GM18507 (cell line): ENCODE measurements at places on chromosomes 7 and 10.
A peak's percentile ranks its signal among the peaks of the same experiment; 100 is the strongest.

DNA sequence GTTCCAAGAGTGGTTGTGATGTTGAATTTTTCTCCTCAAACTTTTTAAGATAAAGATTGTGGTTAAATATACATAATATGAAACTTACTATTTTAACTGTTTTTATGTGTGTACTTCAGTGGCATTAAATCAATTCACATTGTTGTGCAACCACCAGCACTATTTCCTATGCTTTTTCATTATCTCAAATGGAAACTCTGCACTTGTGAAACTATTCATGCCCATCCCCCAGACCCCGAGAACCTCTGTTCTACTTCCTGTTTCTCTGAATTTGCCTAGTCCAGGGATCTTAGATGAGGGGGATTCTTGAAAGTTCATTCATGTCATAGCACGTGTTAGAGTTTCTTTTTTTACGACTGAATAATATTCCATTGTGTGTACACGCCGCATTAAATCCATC, 67.0 kb downstream of the WDR37 start:
- no peak for DNase-seq

- DNase-seq: no peak
Observed at GRCh38 chr10:50437248-50437647, 185.9 kb upstream of the ASAH2 start.

DNA sequence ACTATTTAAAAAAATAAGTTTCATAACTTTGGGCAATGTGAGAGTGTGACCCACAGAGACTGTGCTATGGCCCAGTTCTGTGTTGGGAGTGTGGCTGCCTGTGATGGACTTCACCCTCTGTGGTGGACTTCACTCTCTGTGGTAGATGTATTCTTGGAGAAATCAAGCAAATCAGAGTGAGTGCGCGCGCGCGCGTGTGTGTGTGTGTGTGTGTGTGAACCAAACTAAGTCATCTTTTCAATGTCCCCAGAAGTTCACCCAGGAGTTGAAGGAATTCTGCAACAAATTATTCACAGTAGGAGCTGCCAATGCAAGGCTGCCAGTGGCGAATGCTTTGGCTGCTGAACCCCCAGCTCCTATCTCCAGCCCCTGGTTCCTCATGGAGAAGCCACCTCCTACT, 184.5 kb downstream of the ADAM12 start:
- no peak for DNase-seq

- DNase-seq: no peak
Observed at GRCh38 chr7:108200326-108200725, 70.2 kb upstream of the LAMB4 start.

- no peak for DNase-seq
Observed at GRCh38 chr10:107164992-107165391, 486 bp upstream of the SORCS1 start.

- no peak for DNase-seq
Observed at GRCh38 chr10:29914986-29915785, 144.2 kb downstream of the JCAD start.

DNA sequence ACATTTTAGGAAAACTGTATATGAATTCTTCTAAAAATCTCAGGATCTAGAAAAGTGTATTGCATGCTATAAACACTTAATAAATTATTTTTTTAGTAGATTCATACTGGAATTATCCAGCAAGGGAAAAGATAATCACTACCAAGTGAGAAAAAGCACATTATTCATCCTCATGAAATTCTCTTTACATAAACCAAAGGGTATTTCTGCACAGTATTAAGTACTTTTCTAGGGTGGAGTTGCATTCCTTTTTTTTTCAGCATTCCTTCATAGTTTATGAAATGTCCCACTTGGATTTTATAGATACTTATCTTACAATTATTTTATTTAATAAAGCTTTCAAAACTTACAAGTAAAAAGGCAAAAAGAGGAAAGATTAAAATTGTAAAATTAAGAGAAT, 403.3 kb downstream of the HGF start:
- no peak for DNase-seq

- DNase-seq: no peak
Observed at GRCh38 chr10:59843748-59844147, 62.6 kb downstream of the CCDC6 start.

GRCh38 chr10:35386594-35387174, 50.4 kb downstream of the CCNY start:
- DNase-seq: no peak

DNA sequence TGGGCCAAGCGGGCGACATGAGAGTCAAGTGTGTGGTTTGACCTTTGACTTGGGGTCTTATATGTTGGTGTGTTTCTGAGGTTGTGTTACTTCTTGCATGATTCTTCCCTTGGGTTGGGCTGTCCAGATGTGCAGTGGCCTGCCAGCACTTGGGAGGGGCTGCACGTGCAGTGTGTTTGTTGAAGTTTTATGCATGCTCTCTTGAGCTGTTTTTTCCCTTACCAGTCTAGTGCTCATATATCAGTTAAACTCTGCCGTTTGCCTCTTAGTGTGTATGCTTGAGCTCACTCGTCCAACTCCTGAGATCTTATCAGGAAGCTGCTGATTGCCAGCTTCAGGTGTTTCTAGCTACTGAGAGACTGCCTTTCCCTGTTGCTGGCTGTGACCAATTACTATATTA, 23.1 kb downstream of the SP4 start:
- DNase-seq: no peak

GRCh38 chr7:157446322-157446721, 109.5 kb downstream of the DNAJB6 start:
- no peak for DNase-seq

GRCh38 chr10:96532523-96532922, 18.8 kb upstream of the TLL2 start:
- no peak for DNase-seq

- no peak for DNase-seq
Observed at GRCh38 chr10:116049158-116049973, 223.6 kb downstream of the GFRA1 start.

- no peak for DNase-seq
Observed at GRCh38 chr10:58969576-58969975, 206.9 kb upstream of the PHYHIPL start.

DNA sequence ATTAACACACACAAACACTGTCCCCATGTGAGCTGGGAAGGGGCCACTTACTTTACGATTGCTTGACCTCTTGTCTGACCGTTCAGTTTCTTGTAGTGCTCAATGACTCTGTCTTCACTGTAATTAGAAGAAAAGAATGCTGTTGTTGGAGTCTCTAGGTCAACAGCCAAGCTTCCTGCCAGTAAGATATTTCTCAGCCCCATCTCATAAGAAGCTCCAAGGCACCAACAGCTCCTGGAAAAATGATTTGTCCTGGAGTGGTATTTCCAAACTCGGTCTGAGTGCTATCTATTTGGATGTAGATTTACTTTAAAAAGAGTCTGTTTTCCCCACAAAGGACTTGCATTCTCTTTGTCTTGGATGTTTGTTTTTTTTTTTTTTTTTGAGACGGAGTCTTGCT, 153.7 kb downstream of the PRPF18 start:
- no peak for DNase-seq

DNA sequence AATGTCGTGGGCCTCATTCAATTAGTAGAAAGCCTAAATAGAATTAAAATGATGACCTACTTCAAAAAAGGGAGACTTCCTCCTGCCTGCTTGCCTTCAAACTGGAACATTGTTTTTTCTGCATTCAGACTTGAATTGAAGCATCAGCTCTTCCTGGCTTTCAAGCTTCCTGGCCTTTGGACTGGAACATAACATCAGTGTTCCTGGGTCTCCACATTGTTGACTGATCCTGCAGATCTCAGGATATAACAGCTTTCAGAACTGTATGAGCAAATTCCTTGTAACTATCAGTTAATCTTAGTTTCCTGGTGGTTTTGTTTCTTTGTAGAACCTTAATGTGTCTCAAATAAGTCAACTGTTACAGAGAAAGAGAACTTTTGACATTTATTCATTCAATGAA, 18.6 kb downstream of the MAGI2 start:
- no peak for DNase-seq

GRCh38 chr10:17249820-17250219, 21.8 kb downstream of the VIM start:
- no peak for DNase-seq

DNA sequence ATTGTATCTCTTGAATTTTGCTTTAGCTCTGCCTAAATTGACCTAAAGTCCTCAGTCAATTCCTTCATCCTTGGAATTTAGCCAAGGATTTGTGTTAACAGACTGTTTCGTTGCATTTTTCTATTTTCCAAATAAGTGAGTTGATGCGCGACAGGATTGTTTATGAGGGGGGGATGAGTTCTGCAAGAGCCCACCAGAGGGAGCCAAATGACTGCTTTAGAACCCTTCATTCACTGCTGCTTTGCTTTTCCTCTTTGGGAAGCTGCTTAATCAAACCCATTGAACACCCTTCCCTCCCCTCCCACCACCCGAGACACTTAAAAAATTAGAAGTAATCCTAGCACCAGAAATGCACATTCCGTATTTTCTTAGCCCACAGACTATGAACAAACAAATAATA, 33.7 kb upstream of the PTF1A start:
- peak; percentile 43 for DNase-seq

- no peak for DNase-seq
Observed at GRCh38 chr7:118708741-118709140, 484.2 kb downstream of the ANKRD7 start.

DNA sequence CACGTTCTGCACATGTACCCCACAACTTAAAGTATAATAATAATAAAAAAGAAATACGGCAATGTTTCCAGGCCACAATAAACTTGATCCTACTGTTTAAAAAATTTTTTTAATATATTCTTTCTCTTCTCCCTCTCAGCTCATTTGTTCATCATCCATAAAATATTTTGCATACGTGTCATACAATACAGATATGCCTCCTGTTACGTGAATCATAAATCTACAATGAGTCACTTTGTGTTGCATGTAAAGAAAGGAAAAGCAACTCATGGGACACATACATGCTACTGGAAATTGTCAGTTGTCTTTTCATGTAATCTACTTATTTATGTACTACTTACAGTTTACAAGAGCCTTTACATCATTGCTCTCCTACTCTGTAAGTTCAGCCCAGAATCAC, 1.1 kb upstream of the TECTB start:
- no peak for DNase-seq

- DNase-seq: no peak
Observed at GRCh38 chr10:33291053-33291592, 43.3 kb downstream of the NRP1 start.

GRCh38 chr7:114843102-114843501, 78.8 kb upstream of the MDFIC start:
- no peak for DNase-seq

GRCh38 chr7:102433219-102434038, at the start of gene ORAI2:
ORAI2 (plus strand) TSS chr7:102433575; CDS start chr7:102438957, 5,382 bp downstream.
- peak; percentile 64 for DNase-seq

DNA sequence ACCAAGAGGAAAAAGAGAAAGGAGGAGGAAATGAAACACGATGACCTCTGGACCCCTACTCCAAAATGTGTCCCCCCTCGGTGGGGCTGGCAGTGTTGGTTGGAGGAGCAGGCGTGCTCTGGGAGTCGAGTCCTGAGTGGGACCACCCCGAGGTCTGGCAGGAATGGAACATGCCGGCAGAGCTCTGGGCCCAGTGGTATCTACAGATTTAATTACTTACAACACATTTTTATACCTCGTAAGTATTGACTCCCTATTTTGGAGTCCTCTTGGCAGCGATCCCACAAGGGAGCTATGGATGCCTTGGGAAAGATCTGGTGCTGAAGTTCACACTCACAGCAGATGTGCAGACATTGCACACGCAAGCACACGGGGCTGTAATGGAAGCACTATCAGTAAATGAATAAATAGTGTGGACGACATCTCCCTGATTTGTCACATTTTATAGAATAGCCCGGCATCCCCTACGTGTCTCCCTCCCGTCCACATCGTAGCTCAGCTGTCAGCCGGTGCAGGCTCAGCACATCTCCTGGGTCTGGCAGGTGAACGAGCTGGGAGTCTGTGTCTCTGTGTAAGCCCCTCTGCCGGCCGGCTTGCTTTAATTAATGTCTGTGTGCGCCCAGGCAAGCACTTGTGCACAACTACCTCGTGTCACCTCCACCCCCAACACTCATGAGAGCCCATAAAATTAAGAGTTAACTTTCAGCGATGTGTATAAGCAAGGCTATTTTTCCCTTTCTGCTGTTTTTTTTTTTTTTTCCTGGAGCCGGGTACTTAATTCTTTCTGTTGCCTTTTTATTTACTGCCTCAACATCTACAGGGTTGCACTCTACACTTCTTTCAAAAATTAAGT, 603.2 kb downstream of the LRMDA start:
- no peak for DNase-seq

- no peak for DNase-seq
Observed at GRCh38 chr7:92325173-92325572, 79.4 kb downstream of the ANKIB1 start.

DNA sequence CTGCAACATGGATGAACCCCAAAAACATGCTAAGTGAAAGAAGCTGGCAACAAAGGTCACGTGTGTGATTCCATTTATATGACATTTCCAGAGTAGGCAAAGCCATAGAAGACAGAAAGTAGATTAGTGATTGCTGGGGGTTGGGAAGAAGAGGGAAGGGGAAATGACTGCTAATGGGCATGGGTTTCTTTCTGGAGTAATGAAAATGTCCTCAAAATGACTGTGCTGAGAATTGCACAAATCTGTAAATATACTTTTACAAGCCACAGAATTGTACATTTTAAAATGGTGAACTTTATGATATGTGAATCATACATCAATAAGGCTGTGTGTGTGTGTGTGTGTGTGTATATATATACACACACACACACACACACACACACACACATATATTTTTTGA, 15.8 kb downstream of the MMS19 start:
- DNase-seq: no peak

GRCh38 chr10:116198676-116199035, 74.3 kb downstream of the GFRA1 start:
- DNase-seq: no peak

GRCh38 chr7:1646391-1646790, 23.7 kb upstream of the ELFN1 start:
- no peak for DNase-seq

DNA sequence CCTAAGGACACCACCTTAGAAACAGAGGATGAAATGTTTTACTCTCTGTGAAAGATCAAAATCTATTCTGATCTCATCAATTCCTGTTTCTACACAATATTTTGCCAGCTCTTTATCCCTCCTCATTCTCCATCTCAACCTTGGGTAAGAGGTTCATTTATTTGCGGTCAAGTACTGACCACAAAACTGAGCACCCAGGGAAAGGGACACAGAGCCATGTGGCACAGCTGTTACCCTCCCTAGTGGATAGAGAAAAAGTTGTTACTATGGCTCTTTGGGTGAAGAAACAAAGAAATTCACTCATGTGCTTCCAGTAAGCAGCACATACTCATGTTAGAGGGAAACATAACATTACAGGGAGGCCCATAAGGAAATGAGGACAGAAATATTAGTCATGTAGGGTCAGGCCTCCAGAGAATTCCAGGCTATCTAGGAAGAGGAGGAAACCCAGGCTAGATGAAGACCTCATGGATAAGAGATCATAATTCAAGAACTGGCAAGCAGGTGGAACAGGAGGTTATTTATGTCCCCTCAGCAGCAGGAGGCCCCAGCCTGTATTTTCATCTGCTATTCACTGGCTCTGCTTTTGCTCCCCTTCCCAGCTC, 114.5 kb downstream of the ATE1 start:
- DNase-seq: no peak

- DNase-seq: no peak
Observed at GRCh38 chr10:5855979-5856700, 33.6 kb downstream of the ANKRD16 start.

GRCh38 chr7:155865830-155866525, 53.7 kb upstream of the SHH start:
- no peak for DNase-seq
